ENCODE measurements at places on chromosomes 16 and 17.

DNA sequence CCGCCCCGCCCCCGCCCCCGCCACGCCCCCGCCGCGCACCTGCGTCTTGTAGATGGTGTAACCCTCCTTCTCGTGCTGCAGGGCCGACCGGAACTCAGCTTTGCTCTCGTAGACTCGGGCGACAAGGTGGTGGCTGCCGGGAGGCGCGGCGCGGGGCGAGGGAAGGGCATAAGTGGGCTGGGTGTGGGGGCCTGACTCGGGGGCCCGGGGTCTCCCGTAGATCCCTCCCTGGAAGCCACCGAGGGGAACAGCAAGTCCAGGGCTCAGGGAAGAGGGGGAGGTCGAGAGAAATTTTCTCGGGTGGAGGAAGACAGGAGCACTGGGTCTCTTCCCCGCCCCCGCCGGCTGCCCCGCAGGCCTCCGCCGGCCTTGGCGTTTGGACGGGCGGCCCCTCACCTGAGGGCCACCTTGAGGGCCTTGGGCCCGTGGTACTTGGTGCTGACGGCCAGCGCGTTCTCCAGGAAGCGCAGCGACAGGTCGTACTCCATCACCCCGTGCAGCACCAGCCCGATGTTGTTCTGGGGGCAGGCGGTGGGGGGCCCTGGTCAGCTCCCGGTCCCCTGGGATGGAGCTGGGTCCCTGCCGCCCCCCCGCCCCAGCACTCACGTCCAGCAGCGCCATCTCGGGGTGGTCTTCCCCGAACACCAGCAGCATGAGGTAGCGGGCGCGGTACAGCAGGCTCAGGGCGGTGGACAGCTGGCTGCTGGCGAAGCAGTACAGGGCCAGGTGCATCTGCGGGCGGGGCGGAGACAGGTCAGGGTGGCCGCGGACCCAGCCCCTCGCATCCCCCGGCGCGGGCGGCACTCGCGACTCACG is 19.4 kb downstream of the CLUH start:
- no peak for DNase-seq

GRCh38 chr17:43574896-43575525 is 28.9 kb upstream of the ETV4 start:
- no peak for DNase-seq

DNA sequence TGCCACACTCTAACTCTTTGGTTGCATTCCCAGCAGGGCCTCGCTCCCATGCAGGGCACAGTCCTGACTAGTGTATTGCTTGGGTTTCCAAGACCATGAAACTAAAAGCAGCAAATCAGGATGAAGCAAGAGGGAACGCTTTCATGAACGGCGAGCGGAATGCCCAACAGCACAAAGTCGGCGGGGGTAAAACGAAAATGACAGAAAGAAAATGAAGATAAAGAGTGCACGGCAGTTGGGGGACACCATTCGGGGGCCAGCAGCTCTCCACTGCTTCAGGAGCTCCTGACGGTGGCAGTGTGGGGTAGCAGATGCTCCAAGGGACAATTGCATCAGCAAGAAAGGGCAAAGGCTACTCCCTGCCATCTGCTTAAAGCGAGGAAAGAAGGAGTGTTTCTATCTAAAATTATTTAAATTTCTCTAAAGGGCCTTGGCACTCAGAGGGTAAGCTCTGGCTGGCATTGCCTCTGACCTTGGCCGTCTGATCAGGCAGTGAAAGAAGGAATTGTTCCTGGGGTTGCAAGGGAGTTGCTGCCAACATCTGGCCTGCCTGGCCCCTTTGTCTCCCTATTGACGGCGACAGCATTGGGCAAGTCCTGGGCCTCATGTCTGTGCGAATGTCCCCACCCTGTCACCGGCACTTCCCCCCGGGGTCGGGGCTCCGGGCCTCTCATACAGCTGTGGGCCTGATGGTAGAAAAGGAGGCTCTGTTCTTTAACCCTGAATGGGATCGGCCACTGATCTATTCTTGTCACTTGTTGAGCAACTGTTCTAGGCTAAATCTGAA is 138.2 kb downstream of the CMIP start:
- DNase-seq: no peak

DNA sequence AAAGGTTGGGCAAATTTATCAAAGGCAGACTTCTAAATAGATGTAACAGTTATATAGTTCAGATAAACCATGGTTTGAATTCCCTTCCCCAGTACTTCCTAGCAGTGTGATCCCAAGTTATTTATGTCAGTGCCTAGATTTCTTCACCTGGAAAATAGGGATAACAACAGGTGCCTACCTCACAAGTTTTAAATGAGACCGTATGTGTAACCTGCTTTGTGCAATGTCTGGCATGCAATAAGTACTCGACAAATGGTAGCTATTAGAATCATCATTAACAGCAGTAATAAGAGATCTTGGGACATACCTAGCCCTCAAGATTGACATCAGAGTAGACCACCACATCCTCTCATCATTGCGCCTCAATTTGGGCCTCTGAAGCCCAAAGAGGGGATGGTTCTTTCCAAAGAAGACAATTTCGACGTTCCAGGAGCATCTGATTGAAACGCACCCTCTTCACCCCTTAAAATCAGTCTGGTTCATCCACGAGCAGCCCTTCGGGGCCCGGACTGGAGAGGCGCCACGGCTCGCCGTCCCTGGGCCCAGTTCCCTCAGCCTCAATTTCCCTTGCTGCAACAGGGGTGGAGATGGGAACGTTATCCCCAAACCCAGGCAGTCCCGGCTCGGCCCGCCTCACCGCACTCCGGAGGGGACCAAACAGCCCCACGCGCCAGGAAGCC is 541 bp downstream of the ACACA start:
- peak; percentile 41 for DNase-seq

DNA sequence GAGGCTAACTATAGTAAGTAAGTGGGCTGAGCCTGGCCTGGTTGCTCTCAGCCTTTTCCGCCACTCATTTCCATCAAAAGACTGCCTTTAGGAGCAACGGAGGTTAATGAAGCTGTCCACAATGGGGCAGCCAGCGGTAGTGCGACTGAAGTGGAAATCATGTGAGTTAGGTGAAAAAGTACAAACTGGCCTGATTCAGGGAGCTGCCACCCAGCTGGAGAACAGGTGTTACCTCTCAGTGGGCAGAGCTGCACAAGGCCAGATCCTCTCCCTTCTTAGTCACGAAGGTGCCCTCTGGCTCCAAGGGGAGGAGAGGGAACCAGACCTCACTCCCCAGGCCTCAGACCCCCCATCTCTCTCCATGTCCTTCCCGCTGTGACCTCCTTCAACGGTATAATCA is 34.4 kb upstream of the CDRT4 start:
- no peak for DNase-seq

DNA sequence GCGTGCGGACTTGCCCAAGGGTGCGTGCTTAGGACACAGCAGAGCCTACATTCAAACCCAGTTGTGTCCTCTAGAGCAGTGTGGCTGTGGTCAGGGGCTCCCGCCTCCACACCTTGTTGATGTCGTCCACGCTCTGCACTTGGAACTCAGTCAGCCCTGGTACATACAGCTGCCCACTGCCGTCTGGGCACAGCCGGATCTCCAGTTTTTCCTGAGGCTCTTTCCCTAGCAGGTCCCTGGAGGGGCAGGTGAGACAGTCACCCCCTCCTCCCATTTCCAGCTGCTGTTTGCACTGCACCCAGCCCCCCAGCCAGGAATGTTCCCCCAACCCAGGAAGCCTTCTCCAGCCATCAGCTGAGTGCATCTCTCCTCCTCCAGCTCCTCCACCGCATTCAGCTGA is 25.7 kb downstream of the KATNB1 start:
- DNase-seq: no peak

DNA sequence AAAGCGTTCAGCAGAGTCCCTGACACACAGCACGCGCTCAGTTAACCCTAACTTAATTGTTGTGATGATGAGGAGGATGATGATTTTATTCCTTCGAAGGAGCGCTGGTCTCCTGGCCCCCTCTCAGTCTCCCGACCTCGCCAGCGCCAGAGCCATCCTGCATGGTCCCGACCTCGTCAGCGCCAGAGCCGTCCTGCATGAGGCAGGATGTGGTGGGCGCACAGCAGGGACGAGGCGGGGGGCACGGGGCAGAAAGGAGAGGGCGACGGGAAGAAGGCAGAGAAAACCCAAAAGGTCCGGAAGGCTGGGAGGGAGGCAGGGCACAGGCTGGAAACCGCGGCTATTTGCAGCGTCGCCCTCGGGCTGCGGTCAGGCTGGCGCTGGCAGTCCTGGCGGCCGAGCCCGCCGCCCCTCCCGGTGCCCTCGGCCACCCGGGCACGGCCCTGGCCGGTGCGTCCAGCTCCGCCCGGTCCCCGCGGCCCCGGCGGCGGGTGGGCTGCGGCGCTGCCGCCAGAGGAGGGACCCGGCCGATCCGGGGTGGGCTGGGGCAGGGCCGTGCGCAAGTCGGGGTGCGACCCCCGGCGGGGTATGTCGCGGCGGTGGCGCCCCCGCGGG is 3.0 kb upstream of the TAC4 start:
- no peak for DNase-seq

DNA sequence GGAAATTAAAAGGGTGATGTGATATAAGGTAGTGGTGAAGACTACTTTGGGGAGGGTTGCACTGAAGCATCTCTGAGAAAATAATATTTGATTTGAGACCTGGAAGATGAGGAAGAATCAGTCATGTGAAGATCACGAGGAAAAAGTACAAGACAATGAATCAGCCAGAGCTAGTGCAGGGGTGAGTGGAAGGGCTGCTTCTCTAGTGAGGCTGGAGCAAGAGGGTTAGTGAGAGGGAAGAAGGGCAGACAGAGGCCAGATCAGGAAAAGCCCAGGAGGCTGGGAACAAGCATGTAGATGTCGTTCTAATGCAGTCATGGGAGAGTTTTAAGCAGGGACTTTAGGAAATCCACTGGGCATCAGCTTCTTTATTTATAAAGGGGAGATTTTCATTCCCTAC is 504.2 kb upstream of the SALL1 start:
- peak; percentile 22 for DNase-seq

DNA sequence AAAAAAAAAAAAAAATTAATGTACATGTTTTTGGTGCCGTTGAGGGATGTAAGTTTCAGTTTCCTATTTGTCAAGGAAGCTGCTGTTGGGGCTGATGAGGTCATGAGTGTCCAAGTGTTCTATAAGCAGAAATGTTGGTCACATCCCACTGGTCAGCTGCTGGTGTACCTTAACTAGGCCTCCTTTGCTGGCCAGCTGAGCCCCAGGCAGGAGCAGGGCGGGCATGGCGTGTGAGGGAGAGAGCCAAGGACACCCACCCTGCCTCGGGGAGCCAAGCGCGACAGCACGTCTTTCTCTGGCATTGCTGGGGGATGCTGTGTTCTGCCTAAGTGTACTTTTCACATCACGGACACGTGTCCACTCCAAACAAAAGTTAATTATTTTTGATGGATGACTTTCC is 108.1 kb upstream of the CDC42EP4 start:
- no peak for DNase-seq

GRCh38 chr17:80762076-80762475 is 217.4 kb downstream of the RPTOR start:
- no peak for DNase-seq

DNA sequence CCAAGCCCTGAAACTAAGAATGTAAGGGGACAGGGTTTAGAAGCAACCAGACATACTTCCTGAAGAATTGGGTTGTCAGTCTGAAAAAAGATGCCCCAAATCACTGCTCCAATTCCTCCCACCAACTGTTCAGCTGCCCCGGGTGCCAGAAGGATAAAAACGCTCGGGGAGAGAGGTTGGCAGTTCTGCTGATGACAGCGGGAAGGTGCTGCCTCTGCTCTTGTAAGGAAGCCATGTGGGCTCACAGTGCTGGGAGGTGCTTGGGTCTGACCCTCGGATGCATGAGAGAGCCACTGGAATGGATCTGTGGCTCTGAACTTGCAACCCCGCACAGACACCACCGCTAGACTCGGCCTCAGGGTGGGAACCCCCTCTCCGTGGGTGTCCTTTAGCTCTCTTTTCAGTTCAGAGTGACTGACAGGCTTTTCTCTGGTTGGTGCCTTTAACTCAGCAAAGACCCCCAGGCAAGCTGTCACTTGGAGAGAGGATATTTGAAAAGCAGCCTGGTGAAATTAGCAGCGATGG is 364.8 kb upstream of the RBFOX1 start:
- DNase-seq: no peak

GRCh38 chr16:1283996-1284616 is 25.3 kb upstream of the UBE2I start:
- no peak for DNase-seq

- DNase-seq: peak; percentile 88
Observed at GRCh38 chr16:82055728-82056549, 20.9 kb downstream of the HSD17B2 start.

DNA sequence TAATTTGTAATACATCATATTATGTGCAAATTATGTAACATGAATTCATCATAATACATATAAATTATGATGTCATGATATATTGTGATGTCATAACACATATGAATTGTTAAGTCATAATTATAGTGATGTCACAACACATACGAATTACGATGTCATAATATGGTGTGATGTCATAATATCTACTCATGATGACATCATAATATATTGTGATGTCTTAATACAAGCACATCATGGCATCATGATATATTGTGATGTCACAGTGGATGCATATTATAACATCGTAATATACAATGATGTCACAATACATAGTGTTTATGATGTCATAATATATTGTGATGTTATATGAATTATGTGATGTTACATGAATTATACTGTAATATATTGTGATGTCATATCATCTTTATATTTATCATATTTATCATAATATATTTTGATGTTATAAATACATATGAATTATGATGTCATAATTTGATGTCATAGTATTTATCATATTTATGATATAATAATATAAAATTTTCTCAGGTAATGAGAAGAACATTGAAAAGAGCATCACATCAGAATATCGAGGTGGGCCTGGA is 1793.0 kb downstream of the TP53TG3F start:
- peak; percentile 2 for DNase-seq

GRCh38 chr17:28173801-28174200 is 131.3 kb downstream of the NLK start:
- DNase-seq: peak; percentile 23

All from epithelial cell of esophagus (primary cell).